ENCODE measurements at places on chromosomes 7 and 10.
A peak's percentile ranks its signal among the peaks of the same experiment; 100 is the strongest.

GRCh38 chr10:77305650-77306632 is 331.7 kb downstream of the KCNMA1 start:
- no peak for DNase-seq

DNA sequence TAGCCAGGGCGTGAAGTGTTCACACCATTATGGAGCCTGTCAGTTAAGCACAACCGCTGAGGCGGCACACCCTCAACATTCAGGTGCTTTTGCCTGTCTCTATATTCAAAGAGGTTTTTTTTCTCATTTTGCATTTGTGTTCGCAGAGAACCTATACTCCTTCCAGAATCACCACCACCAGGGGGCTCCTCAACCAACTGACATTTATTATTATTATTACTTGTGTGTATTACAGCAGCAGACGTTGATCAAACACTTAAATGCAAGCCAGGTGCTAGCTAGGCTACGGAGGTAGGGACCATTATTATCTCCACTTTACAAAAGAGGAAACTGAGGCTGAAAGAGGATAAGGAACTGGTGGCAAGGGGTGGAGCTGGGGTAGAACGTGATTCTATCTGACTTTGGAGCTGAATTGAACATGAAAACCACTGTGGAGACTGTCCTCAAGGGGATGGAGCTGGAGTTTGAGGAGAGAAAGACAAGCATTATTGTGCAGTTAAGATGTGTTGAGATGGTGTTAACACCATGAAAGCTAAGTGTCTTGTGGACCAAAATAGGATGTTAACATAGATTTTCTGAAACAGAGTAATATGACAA is 133.8 kb upstream of the PLXNA4 start:
- no peak for DNase-seq

- DNase-seq = no peak
These were observed 944.4 kb upstream of the ZNF722 start for GRCh38 chr7:63054191-63054661.

DNA sequence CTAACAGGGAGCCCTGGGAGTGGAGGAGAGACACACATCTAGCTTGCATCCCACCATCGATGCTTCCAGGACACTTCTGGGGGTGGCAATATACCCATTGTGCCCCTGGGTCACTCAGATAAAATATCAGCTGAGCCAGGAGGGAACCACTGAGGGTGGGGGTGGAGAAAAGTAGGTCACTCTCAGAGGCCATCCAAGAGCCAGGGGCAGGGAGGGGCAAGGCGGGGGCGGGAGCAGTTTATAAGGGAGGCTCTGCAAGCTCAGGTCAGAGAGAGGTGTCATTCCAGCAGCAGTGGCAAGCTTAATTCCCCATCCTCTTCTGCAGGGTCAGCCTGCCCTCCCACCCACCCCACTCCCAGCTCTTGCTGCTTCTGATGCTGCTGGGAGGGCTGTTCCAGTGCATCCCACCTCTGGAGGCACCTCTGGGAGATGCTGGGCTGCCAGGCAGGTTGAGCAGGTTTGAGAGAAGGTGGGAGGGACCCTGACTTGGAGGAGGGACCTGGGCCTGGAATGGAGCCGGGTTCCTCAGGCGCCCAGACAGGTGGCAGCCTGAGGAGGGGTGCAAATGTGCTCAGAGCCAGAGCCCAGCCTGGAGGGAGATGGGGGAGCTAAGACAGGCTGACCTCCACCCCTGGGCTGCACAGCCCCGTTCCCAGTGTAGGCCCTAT is 20.1 kb upstream of the TLX1 start:
- no peak for DNase-seq

DNA sequence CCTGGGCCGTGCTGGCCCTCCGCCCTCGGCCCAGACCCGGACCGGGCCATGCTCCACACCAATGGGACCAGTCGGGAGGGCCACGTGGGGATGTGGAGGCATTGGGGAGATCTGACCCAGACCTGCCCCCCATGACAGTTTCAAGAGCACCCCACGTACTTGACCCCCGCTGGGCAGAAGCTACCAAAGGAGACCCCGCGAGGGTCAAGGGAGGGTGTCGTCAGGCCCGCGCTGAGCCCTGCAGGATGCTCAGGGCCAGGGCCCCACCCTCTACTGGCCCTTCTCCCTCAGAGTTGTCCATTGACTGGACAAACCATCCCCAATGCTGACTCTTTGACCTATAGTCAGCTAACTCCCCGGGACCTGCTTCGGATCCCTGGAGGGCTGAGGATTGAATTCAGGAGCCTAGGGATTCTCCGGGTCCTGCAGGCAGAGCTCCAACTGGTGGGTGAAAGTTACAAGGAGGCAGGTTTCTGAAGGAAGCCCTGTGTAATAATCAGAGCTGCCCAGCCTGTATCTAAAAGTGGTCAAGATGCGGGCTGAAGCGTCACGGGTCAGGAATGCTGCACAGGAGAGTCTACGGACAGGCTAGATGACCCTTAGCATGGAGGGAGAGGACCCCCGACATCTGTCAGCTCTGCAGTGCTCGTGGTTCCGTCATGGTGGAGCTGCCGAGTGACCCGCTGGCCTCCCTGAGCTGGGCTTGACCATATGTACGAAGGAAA is 498 bp upstream of the CALHM2 start:
- DNase-seq = no peak

- no peak for DNase-seq
These were observed 23.3 kb upstream of the TLX1 start for GRCh38 chr10:101107771-101108170.

DNA sequence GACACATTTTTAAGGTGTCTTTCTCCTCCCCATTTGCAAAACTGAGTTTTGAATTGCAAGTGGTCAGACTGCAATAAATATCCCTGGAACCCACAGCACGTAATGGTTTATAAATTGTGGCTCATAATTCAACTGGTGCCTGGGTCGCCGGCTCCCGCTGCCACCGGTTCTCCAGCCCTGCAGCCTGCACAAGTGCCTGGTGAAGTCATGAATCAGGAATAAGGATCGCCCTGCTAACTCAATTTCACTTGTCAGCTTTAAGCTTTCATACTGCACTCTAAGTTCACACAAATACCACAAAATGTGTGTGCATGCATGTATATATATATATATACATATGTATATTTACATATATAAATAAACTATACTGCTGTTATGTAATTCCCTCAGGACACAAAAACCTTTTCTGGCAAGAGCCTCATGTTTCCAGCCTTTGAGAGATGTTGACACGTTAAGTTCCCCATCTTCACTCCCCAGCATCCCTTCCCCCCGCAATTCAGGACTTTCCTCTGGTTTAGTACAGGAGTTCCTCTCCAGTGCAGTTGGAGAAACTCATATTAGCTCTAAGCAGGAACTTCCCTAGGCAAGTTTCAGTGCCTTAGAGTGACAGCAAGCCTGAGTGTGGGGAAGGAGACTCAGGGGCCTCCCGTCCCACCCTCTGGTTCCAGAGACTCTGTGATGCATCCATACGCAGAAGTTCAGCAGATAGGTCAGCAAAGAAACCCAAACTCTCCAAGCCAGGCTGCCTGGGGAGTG is 129.2 kb upstream of the UNC5B start:
- no peak for DNase-seq

- no peak for DNase-seq
These were observed 359.7 kb upstream of the PCDH15 start for GRCh38 chr10:55160655-55161283.

DNA sequence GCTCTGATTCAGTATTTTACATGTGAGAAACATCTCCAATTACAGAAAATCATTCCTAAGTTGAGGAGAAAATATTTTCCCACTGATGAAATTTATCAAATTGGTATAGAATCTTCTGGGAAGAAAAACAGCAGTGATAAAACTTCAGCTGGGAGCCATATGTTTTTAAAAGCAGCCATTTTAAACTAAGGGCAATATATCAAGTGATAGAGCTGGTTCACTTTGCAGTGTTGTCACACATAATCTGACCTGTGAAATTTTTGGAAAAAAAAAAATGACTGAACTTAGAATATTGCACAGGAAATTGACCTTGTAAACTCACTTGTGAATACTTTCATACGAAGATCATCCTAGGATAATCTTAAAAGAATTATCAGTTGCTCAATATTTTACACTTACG is 10.5 kb upstream of the EZH2 start:
- DNase-seq = no peak

DNA sequence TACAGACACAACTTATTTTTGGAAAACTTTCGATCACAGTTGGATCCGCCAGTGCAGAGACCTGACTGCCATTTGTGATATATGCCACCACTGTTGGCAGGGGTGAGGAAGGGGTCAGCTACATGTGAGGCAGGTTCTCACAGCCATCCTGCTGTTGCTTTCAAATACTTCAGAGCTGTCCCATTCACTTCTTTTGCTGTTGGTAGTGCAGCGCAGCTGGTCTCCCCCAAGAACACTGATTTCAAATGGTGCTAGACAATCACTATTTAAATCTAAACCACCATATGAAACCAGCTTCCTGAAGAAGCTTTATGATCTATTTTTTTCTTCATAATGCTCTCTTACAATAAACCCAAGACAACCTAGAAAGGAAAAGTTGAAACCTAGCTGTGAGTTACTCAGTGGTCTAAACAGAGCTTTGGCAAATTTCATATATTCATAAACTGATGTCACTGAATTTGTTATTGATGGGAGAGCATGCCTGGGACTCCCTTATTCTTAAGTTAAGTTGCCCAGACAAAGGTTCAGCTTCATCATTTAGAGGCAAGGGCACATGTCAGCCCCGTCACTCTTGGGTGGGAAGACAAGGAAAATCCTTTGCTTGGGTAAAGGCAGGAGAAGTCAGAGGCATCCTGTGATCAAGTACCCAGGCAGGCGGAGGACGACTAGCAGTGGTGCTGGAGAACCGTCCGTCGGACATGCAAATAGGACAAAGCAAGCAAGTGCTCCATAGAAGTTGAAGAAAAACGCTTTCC is 143.4 kb upstream of the KLF14 start:
- DNase-seq = no peak

- DNase-seq = no peak
These were observed 10.5 kb downstream of the ZNF282 start for GRCh38 chr7:149205690-149206381.

- DNase-seq = peak; percentile 47
These were observed 63.9 kb downstream of the STK17A start for GRCh38 chr7:43646603-43647338.

Data from hypothalamus (tissue), 51 donors.